ENCODE measurements at places on chromosomes 16 and 17. TPM values are rescaled to one million over a fixed set of nuclear protein-coding genes. Genes with fewer than 3 reads are reported as not detected.

HOXB5 gene
- total RNA-seq: not detected

KRTAP4-3 gene
- not detected for total RNA-seq

C17orf113 gene
- 2.3 TPM for total RNA-seq

PPP1R27 gene
- total RNA-seq: 11.9 TPM

TBC1D3H gene
- total RNA-seq: 2.8 TPM

CD300LB gene
- total RNA-seq: 0.31 TPM

TUBG2 gene
- total RNA-seq: 6.2 TPM

GPRC5C gene
- total RNA-seq: 66.4 TPM

TAC4 gene
- total RNA-seq: not detected

MFAP4 gene
- total RNA-seq: 77.4 TPM

AANAT gene
- total RNA-seq: not detected

TMC7 gene
- total RNA-seq: 2.4 TPM

SLC6A2 gene
- 7.8 TPM for total RNA-seq

Measured in tongue (tissue), 3 donors.